ENCODE measurements at places on chromosomes 16 and 17.

DNA sequence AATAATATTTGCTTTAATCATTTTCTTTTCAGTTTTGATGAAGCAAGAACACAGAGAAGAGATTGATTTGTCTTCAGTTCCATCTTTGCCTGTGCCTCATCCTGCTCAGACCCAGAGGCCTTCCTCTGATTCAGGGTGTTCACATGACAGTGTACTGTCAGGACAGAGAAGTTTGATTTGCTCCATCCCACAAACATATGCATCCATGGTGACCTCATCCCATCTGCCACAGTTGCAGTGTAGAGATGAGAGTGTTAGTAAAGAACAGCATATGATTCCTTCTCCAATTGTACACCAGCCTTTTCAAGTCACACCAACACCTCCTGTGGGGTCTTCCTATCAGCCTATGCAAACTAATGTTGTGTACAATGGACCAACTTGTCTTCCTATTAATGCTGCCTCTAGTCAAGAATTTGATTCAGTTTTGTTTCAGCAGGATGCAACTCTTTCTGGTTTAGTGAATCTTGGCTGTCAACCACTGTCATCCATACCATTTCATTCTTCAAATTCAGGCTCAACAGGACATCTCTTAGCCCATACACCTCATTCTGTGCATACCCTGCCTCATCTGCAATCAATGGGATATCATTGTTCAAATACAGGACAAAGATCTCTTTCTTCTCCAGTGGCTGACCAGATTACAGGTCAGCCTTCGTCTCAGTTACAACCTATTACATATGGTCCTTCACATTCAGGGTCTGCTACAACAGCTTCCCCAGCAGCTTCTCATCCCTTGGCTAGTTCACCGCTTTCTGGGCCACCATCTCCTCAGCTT lies 45.0 kb downstream of the ESRP2 start:
- DNase-seq = no peak

GRCh38 chr16:12127244-12127643 lies 150.7 kb downstream of the SNX29 start:
- no peak for DNase-seq

- no peak for DNase-seq
Observed at GRCh38 chr17:49000943-49001342, 3.8 kb downstream of the IGF2BP1 start.

DNA sequence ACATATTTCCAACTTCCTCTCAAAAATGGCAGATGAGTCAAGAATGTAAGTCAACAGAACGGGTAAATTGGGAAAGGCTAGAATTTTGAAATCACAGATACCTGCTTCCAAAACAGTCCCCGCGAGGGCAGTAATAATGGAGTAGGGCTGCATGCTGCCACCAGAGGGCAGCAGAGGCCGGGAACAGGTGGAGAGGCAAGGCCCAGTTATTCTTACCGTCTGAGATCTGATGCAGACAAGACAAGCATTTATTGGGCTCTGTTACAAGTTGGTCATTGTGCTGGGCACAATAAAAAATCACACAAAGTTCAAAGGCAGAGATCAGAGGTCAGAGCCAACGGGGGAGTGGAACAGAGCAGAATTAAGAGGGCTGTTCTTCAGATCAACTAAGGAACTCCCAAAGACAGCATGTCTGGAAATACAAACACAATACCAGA lies 8.8 kb upstream of the MLKL start:
- DNase-seq = peak; percentile 54

GRCh38 chr17:29576214-29577000 lies 7.9 kb downstream of the TP53I13 start:
- DNase-seq = no peak

GRCh38 chr17:72631568-72631948 lies 460.9 kb downstream of the SLC39A11 start:
- no peak for DNase-seq

GRCh38 chr17:77352441-77352840 lies 211.7 kb downstream of the SEC14L1 start:
- DNase-seq = no peak

DNA sequence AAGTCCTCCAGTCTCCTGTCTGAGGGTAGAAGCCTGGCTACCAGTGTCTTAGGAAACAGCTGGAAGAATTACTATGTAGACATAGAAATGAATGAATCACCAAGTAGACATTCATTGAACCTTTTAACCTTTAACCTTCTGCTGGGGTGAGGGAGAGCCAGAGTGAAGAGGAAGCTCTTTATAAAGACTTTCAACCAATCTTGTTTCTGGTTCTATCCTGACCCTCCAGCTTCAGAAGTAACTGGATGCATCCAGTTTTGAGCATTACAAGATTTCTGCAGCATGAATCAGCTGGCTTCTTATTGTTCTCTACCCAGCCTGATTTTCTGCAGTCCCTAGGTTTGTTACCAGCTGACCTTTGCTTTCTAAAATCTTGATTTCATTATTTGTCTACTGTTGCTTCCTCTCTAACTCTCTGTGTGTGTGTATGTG lies 8.5 kb downstream of the TEKT1 start:
- no peak for DNase-seq

- DNase-seq = no peak
Observed at GRCh38 chr16:74480150-74481029, 59.1 kb upstream of the CLEC18B start.

DNA sequence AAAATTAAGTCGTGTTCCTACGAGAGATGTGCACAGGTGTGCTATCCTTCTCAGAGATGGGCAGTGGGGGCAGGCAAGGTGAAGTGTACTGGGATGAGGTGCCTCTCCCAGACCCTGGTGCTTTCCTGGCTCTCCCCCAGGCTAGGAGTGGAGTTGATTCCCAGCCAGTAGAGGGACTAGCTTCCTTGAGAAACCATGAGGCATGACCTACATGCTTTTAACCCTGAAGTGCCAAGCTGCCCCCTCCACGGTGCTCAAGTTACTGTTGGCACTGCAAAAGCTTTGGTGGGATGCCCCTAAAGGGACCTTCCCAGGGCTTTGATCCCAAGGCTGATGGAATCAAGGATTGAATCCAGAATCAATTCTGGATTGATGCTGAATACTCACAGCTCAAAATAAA lies 47.0 kb upstream of the SREBF1 start:
- DNase-seq = no peak

- DNase-seq = no peak
Observed at GRCh38 chr17:28553000-28553505, 629 bp upstream of the UNC119 start.

DNA sequence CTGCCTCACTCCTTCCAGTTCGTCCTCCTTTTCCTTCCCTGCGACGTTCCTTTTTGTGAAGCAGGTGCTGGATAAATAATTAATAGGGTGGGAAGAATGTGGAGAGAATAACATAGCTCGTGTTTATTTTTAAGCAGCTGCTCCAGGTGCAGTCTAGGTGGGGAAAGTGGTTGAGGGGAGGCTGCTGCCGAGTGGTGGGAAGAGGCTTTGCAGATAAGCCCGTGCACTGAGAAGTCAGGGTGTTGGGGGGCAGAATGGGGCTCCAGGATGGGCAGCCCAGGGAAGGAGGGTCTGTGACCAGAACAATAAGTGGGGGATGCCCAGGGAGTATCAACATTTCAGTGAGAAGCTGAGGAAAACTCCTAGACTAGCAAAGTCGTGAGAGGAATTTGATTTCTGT lies 300.5 kb downstream of the CPPED1 start:
- no peak for DNase-seq

- DNase-seq = no peak
Observed at GRCh38 chr17:51995797-51996403, 162.6 kb downstream of the CA10 start.

DNA sequence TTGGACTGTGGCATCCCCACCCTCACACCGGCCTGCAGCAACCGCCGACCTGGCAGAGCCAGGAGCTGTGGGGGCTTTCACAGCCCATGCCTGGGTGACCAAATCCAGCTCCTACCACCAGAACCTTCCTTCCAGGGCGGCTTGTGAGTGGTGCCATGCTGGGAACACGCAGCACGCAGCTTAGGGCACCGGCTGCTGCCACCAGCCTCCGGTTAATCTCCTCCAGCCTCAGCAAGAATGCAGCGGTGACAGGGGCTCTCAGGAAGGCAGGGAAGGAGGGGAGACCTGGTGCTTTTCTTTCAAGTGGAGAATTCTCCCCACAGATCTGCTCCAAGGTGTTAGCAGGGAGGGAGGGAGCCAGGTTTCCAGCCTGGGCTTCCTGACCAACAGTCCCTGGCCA lies 32.3 kb upstream of the ANKRD40CL start:
- no peak for DNase-seq

GRCh38 chr17:78268951-78269905 lies 37.8 kb downstream of the TMEM235 start:
- DNase-seq = no peak

DNA sequence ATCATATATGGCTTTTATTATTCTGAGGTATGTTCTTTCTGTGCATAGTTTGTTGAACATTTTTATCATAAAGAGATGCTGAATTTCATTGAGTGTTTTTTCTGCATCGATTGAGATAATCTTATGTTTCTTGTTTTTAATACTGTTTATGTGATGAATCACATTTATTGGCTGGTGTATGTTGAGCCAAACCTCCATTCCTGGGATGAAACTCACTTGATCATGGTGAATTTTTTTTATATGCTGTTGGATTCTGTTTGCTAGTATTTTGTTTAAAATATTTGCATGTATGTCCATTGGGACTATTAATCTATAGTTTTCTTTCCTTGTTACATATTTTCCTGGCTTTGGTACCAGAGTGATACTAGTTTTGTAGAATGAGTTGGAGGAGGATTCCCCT lies 500.2 kb downstream of the CDH11 start:
- no peak for DNase-seq

DNA sequence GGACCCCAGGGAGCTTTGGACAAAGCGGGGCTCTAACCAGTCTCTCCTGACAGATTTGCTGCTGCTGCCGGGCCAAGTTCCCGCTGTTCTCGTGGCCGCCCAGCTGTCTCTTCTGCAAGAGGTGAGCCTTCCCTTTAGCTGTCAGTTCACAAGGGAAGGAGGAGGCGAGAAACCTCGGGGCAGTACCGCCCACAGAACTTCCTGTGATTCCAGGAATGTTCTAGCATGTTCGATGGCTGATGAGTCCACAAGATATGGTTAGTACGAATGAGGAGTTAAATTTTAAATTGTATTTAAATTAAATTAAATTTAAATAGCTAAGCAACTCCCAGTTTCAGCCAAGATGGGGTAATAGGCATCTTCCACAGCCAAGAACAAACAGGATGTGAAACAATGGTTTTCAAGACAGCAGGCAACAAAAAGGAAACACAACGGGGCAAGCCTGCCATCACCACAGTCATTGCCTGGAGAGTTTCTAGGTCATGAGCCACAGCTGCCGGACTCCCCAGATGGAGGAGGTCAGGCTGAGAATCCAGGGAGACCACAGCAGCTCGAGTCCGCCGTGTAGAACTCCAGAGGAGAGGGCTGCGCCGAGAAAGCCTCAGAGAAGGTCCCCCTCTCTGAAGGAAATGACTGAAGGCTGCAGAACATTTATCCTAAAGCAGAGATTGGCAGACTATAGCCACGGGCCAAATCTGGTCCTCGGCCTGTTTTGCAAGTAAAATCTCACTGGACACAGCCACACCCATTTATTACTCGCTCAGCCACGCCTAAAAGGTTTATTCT lies 9.5 kb upstream of the TCF25 start:
- DNase-seq = no peak

DNA sequence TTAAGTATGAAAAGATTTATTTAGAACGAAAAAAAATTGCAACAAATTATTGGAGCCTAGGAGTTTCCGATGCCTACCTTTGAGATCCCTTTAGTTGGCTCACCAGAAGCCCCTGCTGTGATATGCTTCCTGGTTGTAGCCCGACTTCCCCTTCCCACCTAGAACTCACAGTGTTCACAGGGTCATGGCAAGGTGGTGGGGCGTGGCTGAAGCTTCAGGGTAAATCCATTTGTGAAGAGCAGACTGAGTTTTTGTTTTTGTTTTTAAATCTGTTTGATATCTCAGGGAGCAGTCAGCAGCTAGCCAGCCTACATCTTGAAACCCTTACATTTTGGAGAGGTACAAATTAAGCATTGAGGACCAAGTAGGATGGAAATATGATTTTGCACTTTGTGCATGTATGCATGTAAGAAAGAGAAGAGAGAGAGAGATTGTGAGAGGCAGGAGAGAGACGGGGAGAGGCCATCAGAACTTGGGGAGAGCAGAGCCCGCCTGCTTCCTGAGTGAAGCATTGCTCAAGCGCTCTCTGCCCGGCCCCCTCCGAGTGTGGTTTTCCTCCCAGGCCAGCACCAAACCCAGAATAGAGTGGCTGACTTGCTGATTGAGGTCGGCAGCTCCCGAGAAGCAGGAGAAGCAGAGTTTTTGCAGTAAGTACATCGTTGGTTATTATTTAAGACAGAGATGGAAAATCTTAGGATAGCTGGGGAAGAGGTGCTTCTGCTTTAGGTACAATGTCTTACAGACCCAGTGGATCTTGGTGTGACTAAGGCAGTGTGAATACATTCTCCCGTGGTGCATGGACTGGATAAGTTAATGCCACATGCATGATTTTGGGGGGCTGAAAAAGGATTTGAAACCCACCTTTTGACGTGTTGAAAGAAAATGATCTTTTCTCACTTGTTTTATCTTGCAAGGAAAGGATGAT lies 64.2 kb downstream of the SPECC1 start:
- DNase-seq = peak; percentile 82

DNA sequence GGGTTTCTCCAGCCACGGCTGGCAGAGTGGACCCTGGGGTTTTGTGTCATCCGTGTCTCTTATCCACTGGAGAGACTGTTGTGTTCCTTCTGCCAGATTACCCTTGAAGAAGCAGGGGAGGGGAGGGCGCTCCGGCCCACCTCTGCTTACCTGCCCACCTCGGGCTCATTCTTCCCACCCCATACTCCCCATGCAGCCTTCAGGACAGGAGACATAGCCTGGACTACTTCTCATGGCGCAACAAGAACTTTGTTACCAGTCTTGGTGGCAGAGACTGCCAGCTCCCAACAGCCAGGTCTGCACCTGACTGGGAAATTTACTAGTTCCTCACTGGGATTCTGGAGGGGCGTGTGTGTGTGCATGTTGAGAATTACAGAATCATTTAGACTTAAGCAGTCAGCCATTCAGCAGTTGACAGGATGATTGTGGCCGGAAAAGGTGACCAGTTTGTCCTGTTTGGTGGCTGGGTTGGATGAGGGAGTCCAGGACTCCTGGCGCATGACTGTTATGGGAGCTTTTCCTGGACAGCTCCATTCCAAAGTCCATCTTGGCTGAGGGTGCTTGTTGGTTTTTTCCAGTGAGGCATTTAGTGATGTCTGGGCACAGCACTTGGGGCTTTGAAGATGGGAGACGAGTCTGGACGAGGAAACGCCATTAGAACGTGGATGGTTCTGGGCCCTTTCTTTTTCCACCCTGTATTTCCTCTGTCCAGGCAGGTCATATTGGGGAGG lies 8.7 kb downstream of the GSE1 start:
- no peak for DNase-seq

DNA sequence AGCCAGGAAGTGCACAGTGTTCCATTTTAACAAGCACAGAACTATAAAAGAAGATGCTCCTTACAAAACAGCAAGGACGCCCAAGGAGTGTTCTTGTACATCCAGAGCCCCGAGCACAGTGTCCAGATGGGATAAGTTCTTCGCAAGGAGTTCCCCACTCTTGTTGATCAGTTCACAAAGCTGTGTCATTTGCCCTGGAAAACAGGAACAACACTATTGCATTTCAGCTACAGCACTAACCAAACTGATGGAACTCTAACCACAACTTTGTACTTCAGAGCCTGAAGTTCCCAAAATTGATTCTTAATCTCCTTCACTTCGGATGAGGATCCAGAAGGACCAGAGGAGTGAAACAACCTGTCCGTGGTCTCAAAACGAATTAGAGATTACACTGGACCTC lies 5.1 kb downstream of the COPS3 start:
- no peak for DNase-seq

- no peak for DNase-seq
Observed at GRCh38 chr16:673399-673991, 2.0 kb upstream of the RHBDL1 start.
